ENCODE measurements at places on chromosomes 2 and 18.

- no peak for DNase-seq
Measured at GRCh38 chr2:39091543-39091942, 29.3 kb downstream of the SOS1 start.

GRCh38 chr2:128490881-128491691 lies 172.4 kb upstream of the HS6ST1 start:
- DNase-seq = no peak

GRCh38 chr18:36673452-36673851 lies 155.3 kb downstream of the TPGS2 start:
- DNase-seq = no peak

DNA sequence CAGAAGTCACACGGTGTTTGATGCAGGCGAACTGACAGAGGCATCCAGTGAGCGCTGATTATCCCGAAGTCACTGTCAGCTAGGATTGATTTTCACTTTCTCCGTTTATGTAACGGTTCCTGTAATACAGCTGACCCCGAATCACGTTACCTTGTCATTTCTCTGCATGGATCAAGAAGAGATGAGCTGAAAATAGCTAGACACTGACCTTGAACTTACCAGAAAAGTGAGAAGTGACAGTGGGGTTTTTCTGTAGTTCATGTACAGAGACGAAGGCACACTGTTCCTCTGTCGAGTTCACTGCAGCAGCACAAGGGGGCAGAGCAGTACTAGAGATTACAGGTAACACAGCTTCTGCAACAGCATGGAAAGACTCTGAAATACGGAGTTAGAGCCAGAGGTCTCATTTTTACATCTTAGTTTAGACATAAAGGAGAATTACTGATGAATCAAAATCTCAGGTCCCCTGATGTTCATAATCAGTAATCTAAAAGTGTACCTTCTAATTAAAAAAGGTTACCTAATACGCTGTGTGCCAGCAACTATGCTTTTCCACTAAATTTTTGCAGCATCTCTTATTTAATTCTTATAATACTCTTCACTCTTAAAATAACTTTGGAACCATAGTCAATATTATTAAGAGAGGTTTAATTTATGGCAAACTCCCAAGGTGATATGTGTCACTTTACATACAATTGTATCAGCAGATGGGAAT lies 33.1 kb downstream of the ARHGAP15 start:
- DNase-seq = peak; percentile 53

DNA sequence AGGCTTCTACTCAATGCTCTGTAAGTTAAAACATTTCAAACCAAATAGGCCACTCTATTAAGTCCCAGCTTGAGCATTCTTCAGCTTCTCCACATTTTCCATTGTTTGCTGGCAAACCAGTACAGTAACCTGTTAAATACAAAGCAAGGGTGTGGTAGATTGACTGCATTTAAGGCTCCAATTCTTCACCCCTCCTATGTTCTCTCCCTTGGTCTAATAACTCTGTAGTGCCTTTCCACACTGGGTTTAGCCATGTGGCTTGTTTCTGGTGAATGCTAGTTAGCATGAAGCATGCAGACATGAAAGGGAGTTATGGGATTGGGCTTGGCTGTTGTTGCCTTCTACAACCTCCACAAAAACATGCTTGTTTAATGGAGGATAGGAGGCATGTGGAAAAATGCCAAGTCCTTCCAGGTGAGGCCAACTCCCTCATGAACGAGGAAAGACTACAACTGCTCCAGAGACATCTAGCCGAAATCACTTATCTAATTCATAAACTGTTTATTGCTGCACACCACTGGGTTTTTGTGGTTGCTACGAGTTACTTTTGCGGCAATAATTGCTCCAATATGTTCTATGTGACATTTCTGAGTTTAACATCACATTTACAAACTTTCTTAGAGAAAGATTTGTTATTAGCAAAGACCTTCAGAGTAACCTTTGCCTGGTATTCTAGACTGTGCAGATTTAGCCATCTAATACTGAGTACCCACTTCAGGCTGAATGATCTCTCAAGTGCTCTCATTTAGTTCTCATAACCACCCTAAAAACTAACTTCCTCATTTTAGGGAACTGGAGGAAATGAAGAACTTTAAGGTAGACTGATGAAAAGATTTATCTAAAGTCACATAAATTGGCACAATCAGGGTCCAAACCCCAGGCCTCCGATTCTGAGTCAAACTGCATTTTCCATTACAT lies 104.0 kb downstream of the SMAD2 start:
- no peak for DNase-seq

GRCh38 chr2:161367675-161368074 lies 48.4 kb upstream of the TBR1 start:
- no peak for DNase-seq

Data from activated CD4-positive, alpha-beta T cell treated with anti-CD3 and anti-CD28 coated beads for 4 hours (primary cell).